ENCODE measurements at places on chromosomes 1 and 21. TPM values are rescaled to one million over a fixed set of nuclear protein-coding genes. Genes with fewer than 3 reads are reported as not detected.

DNAI4 gene
- 56.7 TPM for polyA plus RNA-seq

LCE1E gene
- polyA plus RNA-seq: not detected

PER3 gene
- polyA plus RNA-seq: 15.4 TPM

LRRC38 gene
- 0.91 TPM for polyA plus RNA-seq

OR2M2 gene
- polyA plus RNA-seq: not detected

EPHX1 gene
- 161 TPM for polyA plus RNA-seq

OR14K1 gene
- not detected for polyA plus RNA-seq

GLIS1 gene
- 2.9 TPM for polyA plus RNA-seq

KCNE2 gene
- 0.74 TPM for polyA plus RNA-seq

NLRP3 gene
- 0.92 TPM for polyA plus RNA-seq

FBLIM1 gene
- polyA plus RNA-seq: 23.3 TPM

OR10J1 gene
- polyA plus RNA-seq: 8.3 TPM

LRIF1 gene
- polyA plus RNA-seq: 31.4 TPM

BNIPL gene
- polyA plus RNA-seq: 5.0 TPM

NRAS gene
- polyA plus RNA-seq: 17.4 TPM

COL24A1 gene
- 0.75 TPM for polyA plus RNA-seq

TNFRSF4 gene
- polyA plus RNA-seq: 0.80 TPM

KCNAB2 gene
- polyA plus RNA-seq: 9.8 TPM

RGS8 gene
- polyA plus RNA-seq: 2.4 TPM

ALX3 gene
- 0.49 TPM for polyA plus RNA-seq

RAP1GAP gene
- 7.4 TPM for polyA plus RNA-seq

LCE2D gene
- polyA plus RNA-seq: not detected

GOLT1A gene
- 6.8 TPM for polyA plus RNA-seq

ZDHHC18 gene
- 17.9 TPM for polyA plus RNA-seq

BEST4 gene
- polyA plus RNA-seq: 0.79 TPM

RNU1-2 gene
- polyA plus RNA-seq: 18.9 TPM

SLC22A15 gene
- polyA plus RNA-seq: 1.8 TPM

KRTAP12-3 gene
- not detected for polyA plus RNA-seq
